ENCODE measurements at places on chromosomes 6 and 20.
A peak's percentile ranks its signal among the peaks of the same experiment; 100 is the strongest.

DNA sequence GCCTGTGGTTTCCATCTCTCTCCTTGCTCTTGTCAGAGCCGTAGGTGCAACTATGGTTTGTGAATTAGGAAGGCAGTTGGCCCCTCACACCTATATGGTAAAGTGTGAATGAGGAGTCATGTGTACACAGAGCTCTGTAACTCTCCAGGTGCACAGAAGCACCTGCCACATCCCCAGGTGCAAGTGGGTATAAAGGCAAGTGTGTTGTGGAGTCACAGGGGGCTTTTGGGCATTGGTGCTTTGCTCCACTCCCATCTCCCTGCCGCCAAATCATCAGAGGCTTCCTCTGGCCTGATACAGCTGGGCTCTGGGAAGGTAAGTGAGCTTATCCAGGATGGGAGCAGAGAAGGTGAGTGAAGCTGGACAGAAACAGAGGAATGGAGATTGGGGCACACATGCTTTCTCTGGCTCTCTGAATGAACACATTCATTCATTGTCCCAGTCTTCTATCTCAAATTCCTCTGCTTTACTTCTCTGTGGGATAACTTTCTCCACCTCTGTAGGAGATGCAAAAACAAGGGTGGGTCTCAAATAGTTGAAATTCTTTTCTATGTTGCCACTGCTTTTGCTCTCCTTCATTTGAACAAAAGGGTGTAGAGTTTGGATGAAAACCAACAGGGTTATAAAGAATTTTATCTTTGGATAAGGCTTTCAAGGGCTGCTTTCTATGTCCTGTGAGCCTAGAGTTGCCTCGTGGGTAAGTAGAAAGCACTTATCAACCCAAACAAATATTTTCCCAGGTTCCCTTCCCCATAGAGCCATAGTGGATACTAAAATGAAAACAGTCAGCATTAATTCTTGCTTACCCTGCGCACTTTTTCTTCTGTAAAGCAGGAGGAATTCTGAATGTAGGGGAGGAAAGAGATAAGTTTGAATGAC is 45.0 kb upstream of the RIPOR2 start:
- DNase-seq, result no peak

GRCh38 chr6:39144481-39145173 is 29.6 kb upstream of the SAYSD1 start:
- no peak for DNase-seq

- DNase-seq, result peak; percentile 74
Observed at GRCh38 chr6:33427585-33428223, 7.8 kb downstream of the SYNGAP1 start.

DNA sequence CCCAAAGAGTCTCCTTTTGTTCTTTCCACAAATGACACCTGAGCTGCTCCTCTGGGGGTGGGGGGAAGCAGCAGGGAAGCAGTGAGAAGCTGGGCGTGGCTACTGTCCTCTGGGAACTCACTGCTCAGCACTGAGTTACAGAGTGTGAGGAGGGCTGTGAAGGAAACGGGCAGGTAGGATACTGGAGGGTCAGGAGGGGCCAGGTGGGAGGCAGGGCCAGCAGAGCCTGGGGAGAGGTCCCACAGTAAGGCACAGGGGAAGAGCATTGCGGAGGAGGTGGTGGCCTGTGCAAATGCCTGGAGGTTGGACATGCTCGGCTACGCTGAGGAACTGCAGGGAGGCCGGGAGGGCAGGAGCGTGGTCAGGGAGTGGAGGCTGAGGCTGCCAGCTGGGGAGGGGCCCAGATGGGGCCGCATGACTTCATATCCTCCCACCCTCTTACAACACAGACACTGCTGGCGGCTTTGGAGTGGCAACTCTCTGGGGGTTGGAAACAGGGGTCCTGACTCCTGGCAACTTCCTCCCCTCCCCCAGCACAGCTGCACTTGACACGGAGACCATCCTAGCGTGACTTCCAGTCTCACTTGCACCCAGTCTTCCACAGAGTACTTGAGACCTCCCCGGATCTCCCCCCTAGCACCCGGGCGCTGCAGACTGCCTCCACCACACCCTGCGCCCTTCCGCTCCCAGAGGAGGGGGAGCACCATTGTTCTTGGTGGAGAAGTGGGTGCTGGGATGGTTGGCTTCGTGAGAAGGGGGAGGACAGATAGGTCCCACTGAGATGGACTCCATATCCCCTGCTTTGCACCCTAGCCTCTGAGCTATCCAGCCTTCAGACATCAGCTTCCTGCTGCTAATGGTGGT is 34.2 kb downstream of the RBM38 start:
- DNase-seq, result no peak

- DNase-seq, result no peak
Observed at GRCh38 chr6:134092449-134092848, 40.0 kb upstream of the SLC2A12 start.

GRCh38 chr6:148035806-148036390 is 306.7 kb upstream of the SASH1 start:
- no peak for DNase-seq

GRCh38 chr20:63082939-63083735 is 76.4 kb upstream of the BHLHE23 start:
- DNase-seq, result no peak

Measured in activated T-cell treated with anti-CD3 and anti-CD28 coated beads, Interleukin-2, amount 50 U/mL, for 24 hours (primary cell).